Epithelial cell of esophagus (primary cell): ENCODE measurements at places on chromosomes 7 and 10.

GRCh38 chr10:28663576-28664368, 13.5 kb upstream of the BAMBI start:
- DNase-seq: peak; percentile 81

DNA sequence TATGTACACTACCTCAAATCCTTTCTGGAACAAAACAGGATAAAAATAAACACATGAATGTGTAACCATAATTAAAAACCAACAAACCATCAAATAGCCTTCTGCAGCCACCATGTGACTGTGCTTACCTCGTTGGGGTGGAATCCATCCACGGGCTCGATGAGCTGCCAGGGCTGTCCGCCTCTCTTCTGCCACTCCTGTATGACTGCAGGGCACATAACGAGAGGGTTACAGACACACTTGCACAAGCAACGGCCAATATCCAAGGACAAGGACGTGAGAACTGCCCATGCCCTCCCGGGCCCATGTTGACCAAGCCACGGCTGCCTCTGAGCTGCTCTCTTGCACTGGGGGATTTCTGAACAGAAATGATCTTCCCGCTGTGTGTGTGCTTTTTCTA, 132.2 kb downstream of the ANLN start:
- DNase-seq: no peak

DNA sequence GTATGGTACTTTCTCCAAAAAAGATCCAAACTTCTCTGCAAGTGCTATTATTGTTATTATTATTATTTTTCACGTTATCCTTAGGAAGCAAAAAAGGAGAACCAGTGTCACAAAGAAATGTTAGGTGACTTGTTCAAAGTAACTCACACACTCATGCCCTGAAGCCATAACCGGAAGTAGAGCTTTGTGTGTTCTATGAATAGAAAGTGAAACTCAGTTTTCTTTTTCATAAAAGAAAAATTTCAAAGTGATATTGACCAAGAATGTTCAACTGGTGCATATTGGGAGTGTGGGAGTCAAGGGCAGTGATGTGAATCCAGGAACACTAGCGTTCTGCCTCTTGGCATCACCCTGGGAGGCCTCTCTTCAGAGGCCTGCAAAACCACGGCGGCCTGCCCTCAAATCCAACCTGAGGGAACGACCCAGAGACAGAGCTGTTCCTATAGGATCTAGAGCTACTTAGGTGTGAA, 106.1 kb downstream of the PRKCQ start:
- DNase-seq: peak; percentile 46

DNA sequence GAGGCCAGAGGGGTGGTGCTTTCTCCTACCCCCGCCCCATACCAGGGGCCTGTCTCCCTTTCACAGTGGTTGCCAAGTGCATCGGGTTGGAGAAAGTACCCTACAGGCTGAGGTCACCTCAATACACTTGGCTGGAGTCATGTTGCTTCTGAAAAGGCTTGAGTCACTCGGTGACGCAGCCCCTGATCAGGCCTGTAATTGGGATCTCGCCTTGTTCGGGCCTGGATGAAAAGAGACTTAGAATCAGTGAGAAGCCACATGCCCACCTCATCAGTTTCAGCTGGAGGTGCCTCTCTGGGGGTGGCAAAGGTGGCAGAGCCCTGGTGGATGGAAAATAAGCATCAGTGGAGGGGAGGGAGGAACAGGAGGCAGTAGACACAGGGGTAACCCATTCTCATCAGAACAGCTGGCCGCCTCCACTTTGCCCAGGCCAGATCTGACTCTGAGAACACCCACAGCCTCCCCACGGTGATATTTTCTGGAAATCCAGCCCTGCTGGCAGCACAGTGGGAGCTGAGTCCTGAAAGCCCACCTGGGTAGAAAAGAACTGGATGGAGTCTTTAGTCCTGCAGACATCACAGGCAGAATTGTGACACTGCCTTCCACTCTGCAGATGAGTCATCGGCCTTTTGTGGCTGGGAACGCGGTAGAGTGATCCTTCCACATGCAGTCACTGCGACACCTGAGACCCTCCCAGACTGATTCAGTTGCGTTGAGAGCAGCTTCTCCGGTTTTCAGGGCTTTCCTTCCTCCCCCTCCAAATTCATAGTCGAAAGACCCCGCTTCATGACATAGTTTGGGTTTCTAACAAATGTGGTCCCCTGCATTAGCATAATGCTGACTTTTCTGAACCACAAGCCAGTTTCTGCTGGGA, 108.0 kb downstream of the GRK5 start:
- peak; percentile 96 for DNase-seq

DNA sequence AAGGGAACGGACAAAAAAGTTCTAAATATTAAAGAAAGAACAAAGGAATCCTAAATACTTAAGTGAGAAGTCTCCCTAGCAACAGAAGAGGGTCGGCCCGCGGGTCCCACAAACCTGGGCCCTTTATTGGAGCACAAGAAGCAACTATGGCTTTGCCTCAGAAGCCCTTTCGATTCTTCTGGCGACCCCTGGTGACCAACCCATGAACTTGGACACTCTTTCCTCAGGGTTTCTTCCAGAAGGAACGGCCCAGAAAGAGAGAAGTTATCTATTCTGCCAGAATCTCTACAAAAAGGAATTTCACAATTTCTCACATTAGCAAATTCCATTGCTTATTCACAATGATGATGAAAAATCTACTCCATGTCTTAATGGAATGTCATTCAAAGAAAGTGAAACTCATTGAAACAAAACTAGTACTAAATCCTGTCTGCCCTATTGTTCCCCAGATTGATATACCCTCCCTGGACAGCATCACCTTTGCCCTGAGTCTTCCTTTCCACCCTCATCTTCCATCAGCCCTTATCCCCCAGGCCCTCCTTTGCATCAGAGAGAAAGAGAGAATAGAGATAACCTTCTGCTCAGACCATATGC, 43.7 kb downstream of the CPVL start:
- DNase-seq: peak; percentile 57

- DNase-seq: no peak
These were observed 38.4 kb upstream of the CDH23 start for GRCh38 chr10:71358277-71358676.

GRCh38 chr7:111059833-111060232, 31.1 kb upstream of the LRRN3 start:
- no peak for DNase-seq
